ENCODE measurements at places on chromosomes 2 and 18.
A peak's percentile ranks its signal among the peaks of the same experiment; 100 is the strongest.

DNA sequence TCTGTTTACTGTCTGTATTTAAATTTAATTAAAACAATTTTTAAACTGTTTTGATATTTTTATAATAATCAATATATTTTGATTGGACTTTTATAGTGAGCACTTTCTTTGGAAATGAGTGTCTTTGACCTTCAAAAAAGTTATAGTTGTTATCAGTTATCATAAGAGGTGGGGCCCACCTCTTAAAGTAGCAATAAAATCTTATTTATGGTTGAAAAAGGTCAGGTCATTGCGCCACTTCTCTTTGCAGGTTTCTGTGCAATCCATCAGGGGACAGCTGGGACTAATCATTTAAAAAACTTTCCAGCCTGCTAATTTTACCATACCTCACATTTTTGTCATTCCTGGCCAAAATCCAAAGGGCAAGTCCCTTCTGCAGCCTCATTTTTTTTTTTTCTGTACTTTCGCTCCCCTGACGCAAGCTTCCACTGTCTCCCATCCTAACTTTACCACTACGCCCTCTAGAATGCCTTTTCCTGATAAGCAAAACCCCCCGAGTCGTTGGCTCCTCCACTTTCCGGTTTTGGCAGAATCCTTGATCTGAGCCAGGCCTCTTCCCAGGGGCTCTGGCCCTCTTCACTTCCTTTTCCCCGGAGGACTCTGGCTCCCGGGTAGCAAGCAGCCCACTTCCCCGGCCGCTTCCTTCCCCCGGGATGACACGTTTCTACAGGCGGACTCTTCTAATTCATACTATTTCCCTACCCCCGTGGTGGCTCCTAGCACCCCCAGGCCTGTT is 1.1 kb upstream of the SEH1L start:
- peak; percentile 93 for DNase-seq

DNA sequence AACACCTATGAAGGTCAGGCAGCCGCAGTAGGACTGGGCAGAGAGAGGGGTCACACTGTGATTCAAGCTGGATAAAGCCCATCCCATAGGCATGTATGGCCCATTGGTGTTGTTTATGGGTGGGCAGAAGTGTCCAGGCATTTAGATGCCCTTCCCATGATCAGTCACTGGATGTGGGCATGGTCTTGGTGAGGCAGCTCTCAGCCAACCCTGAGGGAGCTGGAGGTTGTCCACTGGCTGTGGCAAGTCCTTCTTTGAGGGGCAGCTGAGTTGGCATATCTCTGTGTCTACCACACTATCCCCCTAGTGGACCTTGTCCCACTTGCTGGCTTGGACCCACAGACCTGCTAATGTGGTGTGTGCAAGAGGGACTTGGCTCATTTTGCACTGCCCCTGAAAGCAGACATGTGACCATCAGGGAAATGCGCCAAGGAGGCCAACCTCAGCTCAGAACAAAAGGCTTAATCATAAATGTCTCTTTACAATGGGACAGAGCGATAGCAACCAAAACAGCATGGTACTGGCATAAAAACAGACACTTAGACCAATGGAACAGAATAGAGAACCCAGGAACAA is 82.0 kb downstream of the TMEM17 start:
- no peak for DNase-seq

DNA sequence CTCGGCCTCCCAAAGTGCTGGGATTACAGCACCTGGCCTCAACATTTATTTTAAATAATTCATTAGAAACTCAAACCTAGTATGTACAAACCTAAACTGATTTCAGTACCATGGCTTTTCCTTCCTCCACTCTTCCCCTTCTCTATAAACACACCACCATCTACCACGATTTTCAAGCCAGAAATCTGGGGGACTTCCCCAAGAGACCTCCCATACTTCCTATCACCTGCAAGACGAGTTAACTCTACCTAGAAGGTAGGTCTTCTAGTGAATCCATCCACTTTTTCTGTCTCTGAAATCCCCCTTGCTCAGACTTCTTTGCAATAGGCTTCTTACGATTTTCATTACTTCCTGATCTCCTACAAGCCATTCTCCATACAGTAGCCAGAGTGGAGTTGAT is 7.7 kb upstream of the FAM117B start:
- DNase-seq: no peak

- no peak for DNase-seq
Observed at GRCh38 chr2:115796078-115796477, 1353.6 kb downstream of the DPP10 start.

DNA sequence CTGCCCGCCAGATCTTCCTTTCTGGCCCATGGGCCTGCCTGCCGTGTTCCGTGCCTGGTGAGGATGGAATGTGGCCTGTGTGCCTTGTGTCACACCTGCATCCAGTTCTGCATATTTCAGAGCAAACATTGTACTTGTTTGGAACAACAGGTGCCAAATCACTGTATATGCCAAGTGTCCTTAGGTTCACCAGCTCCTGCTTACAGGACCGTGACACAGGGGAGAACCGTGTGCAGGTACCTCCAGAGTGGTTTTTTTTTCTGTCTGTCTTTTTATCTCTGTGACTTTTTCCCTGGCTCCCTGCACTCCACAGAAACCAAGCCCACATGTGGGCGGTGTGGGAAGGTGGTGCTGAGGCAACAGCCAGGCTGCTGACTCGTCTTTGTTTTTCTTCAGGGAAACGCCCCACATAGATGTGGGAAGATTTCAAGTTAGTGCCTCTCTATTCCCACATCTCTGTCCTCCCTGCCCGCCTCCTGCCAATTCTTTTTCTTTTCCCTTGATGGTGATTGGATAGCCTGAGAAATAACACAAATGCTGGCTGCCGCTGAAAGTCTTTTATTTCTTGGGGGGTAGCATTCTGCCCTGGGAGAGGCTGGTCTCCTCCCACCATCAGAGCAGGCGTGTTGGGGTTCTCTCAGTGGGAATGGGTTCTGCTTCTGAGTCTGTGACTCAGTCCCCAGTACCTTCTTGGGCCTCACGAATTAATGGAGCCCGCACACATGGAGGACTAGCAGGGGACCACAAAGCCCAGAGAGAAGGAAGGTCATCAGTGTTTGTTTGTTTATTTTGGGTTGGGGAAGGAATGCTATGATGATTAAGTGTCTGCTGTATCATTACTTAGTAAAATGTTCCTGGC is 21.4 kb downstream of the GRHL1 start:
- DNase-seq: peak; percentile 69

GRCh38 chr2:231502596-231502995 is 27.6 kb downstream of the NMUR1 start:
- no peak for DNase-seq

GRCh38 chr18:28110924-28111323 is 66.0 kb downstream of the CDH2 start:
- no peak for DNase-seq

Data from fibroblast of skin of back (primary cell).